NCI-H2081 treated with DMSO at 0.1 percent for 48 hours (cell line): ENCODE measurements at places on chromosomes 13 and 19.

DNA sequence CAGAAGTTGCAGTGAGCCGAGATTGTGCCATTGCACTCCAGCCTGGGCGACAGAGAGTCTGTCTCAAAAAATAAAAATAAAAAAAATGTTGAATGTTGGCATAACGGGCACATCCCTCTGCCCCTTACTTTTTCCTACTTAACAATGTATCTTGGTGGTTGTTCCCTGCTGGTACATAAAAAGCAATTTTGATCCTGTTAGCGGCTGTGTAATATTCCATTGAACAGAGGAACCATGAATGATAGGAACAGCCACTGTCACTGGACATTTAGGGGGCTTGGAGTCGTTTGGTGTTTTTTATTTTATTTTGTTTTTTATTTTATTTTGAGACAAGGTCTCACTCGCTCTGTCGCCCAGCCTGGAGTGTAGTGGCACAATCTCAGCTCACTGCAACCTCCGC, 10.4 kb upstream of the NCCRP1 start:
- DNase-seq: no peak

DNA sequence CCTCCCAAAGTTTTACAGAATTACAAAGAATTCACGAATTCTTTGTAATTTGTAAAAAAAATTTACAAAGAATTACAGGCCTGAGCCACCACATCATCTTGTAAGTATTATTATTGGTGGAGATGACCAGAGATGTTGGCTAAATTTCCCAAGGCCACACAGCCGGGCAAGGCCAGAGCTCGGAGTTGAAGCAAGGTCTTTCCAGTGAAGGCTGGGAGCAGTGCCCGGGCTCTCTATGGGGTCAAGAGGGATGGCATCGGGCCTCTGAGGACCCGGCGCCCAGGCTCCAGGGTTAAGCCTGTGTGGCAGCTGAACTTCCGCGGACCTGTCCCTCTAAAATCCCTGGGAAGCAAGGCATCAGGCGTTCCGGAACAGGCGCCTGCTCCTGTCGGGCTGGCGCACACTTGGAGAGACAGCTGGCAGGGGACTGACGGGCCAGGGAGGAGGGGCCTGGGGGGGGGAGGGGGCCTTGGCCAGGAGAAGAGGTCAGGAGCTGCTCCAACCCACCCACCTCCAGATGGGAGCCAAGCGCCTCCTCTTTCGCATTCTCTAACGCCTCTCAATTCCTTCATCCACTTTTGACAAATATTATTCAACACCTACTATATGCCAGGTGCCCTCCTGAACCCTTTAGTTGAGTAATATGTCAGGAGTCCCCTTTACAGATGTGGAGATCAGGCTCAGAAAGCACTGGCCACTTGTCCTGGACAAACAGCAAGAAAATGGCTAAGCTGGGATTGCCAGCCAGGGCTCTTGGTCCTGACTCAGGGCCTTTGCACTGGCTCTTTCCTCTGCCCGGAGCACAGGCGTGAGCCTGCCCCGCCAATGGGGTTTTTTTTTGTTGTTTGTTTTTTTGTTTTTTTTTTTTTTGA, 36.8 kb upstream of the SEMA6B start:
- DNase-seq: no peak

GRCh38 chr13:64884976-64885375, 2345.2 kb downstream of the PCDH9 start:
- DNase-seq: no peak

- no peak for DNase-seq
Observed at GRCh38 chr13:30257468-30258099, 49.8 kb downstream of the KATNAL1 start.

- DNase-seq: no peak
Observed at GRCh38 chr13:86881390-86881789, 789.8 kb upstream of the SLITRK5 start.
